ENCODE measurements at places on chromosomes 1 and 21. TPM values are rescaled to one million over a fixed set of nuclear protein-coding genes. Genes with fewer than 3 reads are reported as not detected.

- DNase-seq, result no peak
Measured at GRCh38 chr1:229089586-229090208, 181.2 kb upstream of the RAB4A start.

The AADACL4 gene
- not detected for polyA plus RNA-seq

DNA sequence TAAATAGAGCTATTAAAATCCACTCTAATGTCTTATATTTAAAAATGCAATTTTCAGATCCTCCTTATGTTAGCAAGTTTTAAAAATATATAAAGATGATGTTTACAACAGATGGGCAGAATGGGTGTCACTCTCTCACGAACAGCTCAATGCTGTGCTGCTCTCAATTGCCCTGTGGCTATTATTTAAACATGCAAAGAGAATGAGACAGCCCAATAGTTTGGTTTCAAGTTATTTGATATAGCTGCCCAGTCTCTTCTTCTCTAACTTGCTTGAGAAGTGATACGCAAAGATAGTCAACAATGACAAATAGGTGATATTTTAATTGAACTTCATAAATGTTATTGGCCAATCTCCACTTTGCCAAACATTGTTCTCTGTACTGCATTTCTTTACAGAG lies 199.3 kb upstream of the GREM2 start:
- no peak for DNase-seq

DNA sequence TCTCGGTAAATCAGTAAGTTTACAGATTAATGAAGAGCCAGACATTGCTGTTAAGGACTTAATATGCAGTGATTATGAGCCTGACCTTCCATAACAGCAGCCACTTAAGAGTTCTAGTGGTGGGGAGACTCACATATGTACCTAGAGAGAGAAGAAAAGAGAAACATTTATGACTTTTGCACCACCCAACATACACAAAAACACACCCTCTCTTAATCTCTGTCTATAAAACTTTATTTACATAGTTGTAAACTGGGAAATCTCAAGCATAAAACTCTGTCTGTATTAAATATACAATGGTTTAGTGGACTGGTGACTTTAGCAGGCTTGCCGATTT lies 347.4 kb upstream of the ADGRL2 start:
- DNase-seq, result no peak

DNA sequence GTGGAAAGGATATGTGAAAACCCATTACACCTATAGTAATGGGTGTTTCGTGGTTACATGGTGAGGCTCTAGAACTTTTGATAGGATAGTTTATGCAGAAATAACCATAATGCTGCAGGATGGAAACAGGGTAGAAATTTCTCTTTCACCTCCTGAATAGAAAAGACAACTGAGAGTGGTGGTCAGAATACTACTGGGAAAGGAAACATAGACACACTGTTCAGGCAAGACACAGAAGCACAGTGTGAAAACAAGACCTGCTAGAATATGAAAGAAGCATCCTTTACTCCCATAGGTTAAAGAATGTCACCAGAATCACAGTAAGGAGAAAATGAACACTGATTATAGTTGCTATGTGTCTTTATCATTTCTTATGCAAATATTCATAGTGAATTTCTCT lies 496.6 kb downstream of the DPYD start:
- no peak for DNase-seq

DNA sequence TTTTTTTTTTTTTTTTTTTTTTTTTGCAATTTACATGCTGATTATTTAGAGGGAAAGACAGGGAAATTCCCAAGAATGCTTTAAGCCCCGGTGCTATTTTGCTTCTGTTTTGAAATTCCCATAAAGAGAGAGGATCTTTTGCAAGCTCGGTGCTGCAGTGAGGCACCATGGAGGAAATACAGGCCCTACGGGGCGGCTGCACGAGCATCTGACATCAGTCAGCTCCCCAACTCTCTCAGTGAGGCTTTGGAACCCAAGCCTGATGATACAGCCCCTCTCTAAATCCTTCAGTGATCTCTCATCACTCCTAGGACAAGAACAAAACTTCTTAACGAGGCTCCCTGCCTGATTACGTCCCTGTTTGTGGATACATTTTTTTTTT lies 791 bp upstream of the CHI3L1 start:
- DNase-seq, result no peak

- DNase-seq, result no peak
Measured at GRCh38 chr1:45260244-45260643, 53.8 kb upstream of the ZSWIM5 start.

- no peak for DNase-seq
Measured at GRCh38 chr1:90414201-90414600, 302.9 kb downstream of the BARHL2 start.

The OR14K1 gene
- not detected for polyA plus RNA-seq

DNA sequence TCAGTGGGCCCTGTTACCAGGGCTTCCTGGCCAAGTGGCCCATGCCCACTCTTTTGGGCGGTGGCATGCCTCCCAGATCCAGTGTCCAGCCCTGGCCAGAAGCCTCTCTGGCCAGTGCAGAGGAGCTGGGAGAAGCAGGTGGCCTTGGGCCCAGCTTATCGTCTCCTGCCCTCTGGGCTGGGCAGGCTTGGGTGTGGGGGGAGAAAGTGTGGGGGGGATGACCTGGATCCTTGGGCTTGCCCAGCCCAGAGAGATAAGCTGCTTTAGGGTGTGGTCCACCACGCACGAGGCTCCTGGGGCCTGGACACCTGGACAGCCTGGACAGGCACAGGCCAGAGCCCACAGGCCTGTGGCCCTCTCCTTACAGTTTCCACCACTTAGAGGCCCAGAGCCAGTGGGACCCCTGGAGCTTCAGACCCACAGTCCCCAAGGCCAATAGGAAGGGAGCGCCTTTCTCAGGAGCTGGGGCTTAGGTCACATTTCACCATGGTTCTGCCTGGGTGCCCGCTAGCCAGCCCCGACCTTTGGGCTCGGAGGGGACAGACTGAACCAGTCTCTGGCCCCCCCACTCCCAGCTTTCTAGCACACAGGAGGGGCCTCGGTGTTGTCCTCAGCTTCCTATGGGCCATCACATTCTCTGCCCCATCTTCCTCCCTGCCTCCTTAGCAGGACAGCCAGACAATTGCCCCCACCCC lies 1.8 kb downstream of the ESPN start:
- no peak for DNase-seq

The TTC24 gene
- 0.09 TPM for polyA plus RNA-seq

The CDC7 gene
- 1.9 TPM for polyA plus RNA-seq

The SLAMF7 gene
- 1.5 TPM for polyA plus RNA-seq

The RNASEL gene
- 10.7 TPM for polyA plus RNA-seq

DNA sequence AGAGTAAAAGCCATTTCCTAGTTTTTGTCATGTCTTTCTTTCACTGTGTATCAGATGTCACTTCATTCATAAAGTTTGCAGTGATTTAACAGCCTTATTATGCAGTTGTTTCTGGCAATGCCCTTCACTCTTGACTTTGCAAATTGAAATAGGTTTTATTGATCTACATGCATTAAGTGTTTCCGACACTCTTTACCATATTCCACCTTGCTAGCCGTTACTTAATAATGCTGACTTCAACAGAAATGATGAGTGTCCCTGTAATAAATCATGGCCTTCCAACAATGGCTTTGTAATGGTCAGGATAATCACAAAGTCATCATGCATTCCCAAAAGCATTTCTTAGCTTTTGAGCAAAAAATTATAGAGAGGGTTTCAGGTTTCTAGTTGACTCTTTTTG lies 236.8 kb upstream of the FMN2 start:
- DNase-seq, result no peak

DNA sequence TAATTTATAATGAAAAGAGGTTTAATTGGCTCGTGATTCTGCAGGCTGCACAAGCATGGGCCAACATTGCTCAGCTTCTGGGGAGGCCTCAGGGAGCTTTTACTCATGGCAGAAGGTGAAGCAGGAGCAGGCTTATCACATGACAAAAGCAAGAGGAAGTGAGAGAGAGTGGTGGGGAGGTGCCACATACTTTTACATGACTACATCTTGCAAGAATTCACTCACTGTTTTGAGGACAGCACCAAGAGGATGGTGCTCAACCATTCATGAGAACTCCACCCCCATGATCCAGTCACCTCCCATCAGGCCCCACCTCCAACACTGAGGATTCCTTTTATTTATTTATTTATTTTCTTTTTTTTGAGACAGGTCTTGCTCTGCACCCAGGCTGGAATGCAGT lies 5.5 kb upstream of the PLEKHM2 start:
- DNase-seq, result no peak

The KCNK1 gene
- polyA plus RNA-seq, result 8.8 TPM

DNA sequence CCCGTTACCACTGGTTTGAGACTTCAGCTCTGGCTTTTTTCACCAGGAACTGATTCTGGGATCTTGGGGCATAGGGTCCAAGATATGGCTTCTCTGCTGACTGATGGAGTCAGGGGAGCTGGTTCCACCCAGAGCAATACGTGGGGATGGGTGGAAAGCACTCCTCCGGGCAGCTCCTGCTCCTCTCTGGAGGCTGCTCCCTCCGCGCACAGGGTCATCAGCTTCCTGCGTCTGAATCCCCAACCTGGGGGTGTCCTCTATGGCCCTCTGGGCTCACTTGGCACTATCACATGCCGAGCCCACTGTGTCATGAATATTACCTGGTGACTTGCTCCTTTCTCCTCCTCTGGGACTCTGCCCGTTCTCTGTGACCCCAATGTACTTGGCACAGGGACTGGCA lies 405.4 kb upstream of the VAMP3 start:
- DNase-seq, result no peak

The OR10J1 gene
- not detected for polyA plus RNA-seq
